ENCODE measurements at places on chromosomes 4 and X.

DNA sequence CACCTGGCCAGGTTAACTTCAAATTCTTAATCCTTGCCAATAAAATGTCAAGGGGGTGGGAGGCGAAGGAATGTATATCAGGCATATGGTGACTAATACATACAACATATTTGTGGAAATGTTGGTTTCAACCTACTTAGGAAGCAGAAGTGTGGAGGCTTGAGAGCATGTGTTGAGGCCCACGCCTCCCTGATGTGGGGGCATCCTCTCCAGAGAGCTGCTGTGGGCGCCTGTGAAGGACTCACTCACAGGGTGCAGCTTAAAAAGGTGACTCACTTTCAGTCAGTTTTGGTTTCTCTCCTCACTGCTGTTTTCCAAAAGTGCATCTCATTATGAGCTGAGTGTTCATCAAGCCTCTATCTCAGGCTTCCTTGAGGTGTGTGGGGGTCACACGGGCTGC is 27.5 kb downstream of the LNX1 start:
- DNase-seq = no peak

GRCh38 chr4:186920992-186921391 is 197.3 kb upstream of the FAT1 start:
- no peak for DNase-seq

GRCh38 chr4:187357821-187358220 is 634.2 kb upstream of the FAT1 start:
- DNase-seq = no peak

DNA sequence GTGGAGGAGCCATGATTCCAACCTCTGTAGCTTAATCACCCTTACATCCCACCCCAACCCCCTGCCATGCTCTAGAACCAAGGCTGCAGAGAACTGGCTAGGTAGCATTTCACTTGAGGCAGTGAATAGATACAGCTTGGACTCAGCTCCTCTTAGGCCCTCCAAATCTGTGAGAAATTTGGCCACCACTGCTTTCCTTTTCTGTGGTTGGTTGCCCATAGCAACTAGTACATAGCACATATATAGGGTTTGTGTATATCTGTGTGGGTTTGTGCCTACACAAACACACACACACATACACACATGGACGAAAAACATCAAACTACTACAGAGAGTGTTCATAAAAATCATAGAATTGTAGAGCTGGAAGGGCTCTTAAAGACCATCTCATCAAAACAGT is 52.0 kb upstream of the CCDC160 start:
- DNase-seq = no peak

GRCh38 chr4:186500721-186501304 is 54.6 kb downstream of the MTNR1A start:
- DNase-seq = no peak
